ENCODE measurements at places on chromosomes 3 and 15.

- no peak for DNase-seq
Measured at GRCh38 chr15:34655326-34655725, 71.9 kb upstream of the GOLGA8B start.

- no peak for DNase-seq
Measured at GRCh38 chr15:54840621-54841398, 355.9 kb downstream of the RSL24D1 start.

DNA sequence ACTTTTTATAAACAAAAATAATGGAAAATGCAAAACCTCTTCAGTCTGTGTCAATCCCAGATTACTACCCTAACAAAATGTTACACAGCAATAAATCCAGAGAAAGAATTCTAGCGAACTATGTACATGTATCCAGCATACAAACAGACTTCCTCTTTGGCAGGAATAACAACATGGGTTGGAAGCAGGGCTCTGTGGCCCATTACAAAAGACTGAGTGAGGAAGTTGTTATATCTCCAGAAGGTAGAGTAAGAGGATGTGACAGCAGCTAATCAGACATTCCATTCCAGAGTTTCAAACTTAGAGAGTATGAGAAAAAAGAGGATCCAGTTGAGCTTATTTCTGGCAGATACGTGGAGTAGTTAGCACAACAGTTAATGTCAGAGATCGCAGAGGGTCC, 294.0 kb upstream of the PLSCR5 start:
- DNase-seq: no peak

- DNase-seq: no peak
Measured at GRCh38 chr3:111737047-111737705, 121.9 kb upstream of the PHLDB2 start.

DNA sequence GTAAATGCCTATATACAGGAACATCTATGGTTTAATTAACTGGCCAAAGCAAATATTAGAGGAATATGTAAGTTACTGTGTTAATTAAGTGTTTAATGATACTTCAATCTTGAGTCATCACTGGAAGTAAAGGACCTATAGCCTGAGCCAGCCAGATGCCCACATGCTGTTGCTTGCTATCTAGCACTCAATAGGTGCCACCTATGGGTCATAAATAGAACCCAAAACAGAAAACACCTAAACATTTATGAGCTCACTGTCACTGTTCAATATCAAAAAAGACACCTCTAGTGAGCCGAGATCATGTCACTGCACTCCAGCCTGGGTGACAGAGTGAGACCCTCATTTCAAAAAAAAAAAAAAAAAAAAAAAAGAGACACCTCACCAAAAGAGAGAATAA, 48.4 kb upstream of the IP6K2 start:
- DNase-seq: no peak

GRCh38 chr3:71560665-71561064, 22.9 kb downstream of the FOXP1 start:
- DNase-seq: no peak

GRCh38 chr3:188256758-188257157, 102.8 kb downstream of the LPP start:
- DNase-seq: no peak

DNA sequence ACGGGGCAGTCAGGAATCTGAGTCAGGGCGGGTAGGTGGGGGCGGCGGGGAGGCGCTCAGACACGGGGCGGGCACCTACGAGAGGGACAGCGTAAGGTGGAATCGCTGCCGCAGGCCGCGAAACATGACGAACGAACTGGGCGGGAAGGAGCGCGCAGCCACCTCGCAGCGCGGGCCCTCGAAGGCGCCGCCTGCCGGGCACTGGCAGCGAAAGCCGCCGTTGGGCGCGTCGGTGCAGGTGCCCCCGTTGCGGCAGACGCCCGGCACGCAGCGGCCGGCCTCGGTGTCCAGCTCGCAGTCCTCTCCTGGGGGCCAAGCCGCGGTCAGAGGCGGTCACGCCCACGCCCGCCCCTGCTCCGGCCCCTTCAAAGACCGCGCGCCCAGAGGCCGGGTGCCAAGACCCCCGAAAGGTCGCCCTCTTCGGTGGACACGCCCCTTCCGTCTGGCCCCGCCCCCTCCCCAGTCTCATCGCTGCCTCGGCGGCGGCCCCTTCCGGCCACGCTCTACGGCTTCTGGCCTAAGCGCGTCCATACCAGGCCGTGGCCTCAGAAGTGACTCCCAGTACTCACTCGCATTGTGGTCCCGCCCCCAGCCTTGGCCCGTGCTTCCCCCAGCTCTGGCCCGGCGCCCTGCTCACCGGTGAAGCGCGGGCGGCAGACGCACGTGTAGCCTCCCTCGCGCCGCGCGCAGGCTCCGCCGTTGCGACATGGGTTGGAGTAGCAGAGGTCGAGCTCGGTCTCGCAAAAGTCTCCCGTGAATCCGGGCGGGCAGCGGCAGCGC, 6.4 kb downstream of the CELSR3 start:
- DNase-seq: peak; percentile 72

DNA sequence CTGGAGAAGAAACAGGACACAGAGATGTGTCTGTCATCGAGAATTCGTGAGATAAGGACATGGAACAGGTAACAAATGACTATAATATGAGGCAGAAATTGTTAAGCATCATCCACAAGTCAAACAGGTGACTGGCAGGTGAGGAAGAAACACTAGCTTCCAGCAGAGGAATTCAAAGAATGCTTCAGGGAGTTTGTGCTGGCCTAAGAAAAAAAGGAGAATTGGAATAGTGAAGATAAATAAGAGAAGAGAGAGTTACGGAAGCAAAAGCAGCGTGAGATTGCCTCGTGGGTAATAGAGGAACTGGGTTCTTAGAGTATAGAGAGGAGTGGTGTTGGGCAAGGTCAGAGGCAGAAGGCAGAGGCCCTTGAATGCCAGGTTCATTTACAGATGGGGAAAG, 22.9 kb upstream of the FGF12 start:
- DNase-seq: no peak

GRCh38 chr15:69836526-69837230, 261.0 kb downstream of the TLE3 start:
- DNase-seq: no peak

- DNase-seq: no peak
Measured at GRCh38 chr15:100714749-100715342, 112.5 kb downstream of the ASB7 start.

- no peak for DNase-seq
Measured at GRCh38 chr3:55899887-55900286, 412.8 kb upstream of the WNT5A start.

DNA sequence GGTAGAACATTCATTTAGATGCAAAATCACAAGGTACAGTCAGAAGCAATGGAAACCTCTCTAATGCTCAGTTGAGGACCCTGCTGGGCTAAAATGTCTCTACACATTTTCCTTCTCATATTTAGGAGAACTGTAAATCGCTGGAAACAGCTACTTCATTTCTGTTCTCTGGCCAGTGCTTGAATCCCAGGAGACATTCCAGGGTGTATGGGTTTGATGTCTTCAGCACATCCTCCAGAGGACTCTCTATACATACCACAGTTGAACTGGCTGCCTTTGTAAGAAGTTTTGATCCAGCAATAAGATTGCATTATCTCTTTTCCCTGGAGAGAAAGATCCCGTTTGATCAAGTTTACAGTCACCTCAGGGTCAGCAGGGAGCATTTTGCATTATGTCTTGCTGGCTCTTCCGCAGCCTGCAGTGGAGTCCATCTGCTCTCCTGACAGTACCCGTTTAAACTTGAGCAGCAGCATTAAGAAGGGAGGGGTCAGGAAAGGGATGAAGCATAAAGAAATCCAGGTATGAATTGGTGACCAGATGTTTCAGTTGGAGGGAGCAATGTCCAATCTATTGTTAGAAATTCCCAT, 676.0 kb downstream of the EPHA3 start:
- DNase-seq: no peak

DNA sequence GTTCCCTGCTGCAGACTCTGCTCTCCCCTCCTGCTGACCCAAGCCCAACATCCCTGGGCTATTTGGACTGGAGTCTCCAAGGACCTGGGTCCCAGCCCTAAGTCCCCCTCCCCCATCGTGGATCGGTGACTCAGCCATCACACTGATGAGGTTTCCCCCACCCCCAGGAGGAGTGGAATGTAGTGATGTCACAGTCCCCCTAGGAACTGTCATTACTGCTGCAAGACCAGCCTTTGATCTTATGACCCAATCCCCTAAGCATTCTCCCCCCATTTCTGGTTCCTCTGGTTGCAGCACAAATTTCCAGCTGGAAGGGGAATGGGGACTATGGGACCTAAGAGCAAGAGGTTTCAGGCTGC, 63.4 kb upstream of the CSPG4 start:
- DNase-seq: no peak

DNA sequence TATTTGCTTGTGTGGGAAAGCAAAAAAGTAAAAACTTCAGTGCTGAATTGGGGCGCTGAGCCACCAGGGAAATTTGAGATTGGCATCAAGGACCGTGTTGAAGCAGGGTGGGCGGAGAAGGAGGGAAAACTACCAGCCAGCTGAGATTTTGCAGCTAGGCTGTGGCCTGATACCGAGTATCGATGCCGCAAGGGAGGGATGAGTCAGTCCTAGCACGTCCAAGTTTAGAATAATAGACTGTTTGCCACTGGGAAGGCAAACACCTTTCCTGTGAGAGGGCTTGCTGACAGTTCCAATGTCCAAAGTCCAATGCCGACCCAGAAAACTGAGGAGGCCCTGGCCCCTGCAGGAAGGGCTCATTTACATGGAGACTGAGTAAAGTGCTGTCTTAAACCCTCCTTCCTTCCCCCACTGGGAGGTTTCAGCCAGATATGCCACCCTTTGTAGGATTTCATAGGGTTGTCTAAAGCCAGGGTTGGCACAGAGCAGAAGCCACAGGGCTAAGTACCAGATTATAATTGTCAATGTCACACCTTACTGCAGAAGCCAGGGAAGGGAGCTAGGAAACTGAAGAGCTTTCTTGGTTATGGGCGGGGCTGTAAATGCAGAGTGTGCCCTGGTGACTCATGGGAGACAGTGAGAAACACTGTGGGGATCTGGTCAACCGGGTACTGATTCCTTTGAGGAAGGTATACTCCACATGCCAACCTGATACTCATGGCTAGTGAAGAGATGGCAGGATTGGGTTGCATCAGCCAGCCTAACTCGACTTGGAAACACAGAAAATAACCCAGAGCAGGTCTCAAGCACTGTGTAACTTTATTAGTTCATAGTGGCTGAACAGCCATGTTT, 28.4 kb upstream of the PIK3CB start:
- DNase-seq: no peak

GRCh38 chr3:80767604-80768003, 993.8 kb downstream of the GBE1 start:
- no peak for DNase-seq

DNA sequence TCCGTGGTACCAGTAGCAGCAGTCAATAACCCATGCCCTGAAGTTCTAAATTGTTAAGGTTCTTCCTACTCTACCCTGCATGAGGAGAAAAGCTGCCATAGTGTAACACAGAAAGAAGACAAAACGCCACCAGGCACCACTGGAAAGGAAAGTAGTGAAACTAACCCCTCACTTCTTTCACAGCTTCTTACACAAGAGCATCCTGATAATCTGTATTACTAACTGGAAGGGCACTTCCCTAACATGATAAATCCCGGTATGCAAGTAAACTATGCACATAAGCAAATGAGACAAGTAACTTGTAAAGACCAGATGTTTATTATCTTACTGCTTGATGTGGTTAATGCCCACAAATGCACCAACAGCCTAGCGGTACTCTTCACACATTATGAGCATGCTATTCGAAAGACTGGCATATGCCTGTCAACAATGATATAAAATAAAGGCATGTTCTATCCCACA, 141.3 kb downstream of the ADAM10 start:
- DNase-seq: no peak

GRCh38 chr15:92807971-92808571, 92.1 kb upstream of the CHD2 start:
- DNase-seq: no peak

DNA sequence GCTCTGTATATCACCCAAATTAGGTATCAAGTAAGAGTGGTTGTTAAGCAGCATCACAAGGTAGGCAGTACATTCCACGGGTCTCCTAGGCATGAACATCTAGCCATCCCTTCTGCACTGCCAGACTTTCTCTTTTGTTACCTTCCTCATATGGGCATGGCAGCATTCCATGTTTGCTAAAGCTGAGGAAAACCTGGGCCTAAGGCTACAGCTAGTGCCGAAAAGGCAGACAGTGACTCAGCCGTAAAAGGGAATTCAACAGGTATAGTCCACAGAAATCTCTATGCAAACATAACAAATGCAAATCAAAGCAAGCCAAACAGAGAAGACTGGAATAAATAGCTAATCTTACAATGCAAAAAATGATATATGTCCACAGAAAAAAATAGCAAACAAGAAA, 645.4 kb downstream of the ZBBX start:
- no peak for DNase-seq

- no peak for DNase-seq
Measured at GRCh38 chr15:83283813-83284558, 478 bp downstream of the BNC1 start.

DNA sequence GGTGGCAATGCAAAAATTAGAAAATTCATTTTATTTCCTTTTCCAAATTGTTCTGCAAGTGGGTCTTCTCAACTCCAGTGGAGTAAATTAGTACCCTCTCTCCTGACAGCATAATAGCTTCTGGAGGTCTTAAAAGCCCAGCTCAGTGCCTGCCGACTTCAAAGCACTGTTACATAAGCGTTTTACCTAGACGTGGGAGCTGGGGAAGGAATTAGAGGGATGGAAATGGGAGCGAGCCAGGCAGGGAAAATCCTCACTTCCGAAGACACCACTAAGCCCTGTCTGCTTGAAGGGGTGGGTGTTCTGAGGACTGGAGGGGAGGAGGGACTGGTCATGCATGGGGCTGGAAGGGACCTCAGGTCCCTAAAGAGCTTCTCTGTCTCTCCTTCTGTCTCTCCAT, 77.2 kb upstream of the SLC6A1 start:
- DNase-seq: no peak

Measured in stimulated activated CD8-positive, alpha-beta memory T cell treated with anti-CD3 and anti-CD28 coated beads, Interleukin-4, amount 100 ng/mL, for 1 hour (primary cell).